ENCODE measurements at places on chromosomes 3 and 15.
A peak's percentile ranks its signal among the peaks of the same experiment; 100 is the strongest.

DNA sequence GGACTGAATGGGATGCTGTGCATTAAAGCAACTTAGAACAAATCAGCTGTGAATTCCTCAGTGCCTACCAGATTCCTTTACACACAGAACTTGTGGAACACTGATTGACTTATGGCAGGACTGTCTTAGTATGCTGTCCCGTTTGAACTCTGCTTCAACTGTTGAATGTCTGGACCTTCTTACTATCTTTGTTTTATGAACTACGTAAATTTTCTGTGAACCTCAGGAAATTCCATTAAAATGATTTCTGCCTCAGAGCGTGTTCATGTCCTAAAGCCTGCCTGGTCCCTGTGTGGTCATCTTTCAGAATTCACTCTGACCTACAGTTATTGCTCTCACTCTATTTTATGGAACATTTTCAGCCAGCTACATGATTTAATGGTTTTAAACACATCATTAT is 29.4 kb upstream of the FBN1 start:
- no peak for DNase-seq

- no peak for DNase-seq
These were observed 26.0 kb upstream of the MCTP2 start for GRCh38 chr15:94205366-94205765.

- no peak for DNase-seq
These were observed 664 bp upstream of the PIK3CA start for GRCh38 chr3:179147514-179147872.

DNA sequence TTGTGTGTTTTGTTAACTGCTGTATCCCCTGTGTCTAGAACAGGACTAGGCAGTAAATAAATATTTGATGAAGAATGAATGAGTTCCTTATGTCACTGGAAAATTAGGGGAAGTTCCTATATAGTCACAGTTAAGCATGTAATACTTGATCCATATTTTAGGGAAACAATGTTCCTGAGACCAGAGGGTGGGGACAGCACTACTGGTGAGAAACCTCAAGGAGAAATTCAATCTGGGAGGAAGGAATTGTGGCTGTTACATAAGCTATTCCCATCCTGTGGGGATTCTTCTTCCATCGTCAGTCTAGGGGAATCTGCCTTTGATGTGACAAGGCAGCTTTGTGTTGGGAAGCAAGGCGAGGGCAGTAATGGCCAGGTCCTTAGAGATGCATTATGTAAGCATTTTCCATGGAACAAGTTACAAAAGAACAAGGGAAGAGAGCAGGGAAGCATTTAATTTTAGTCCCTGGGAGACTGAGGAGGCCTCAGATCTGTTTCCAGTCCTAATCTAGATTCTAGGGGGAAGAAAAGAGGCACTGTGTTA is 219.3 kb upstream of the TTC14 start:
- DNase-seq: no peak

GRCh38 chr3:187066228-187066995 is 72.9 kb downstream of the RPL39L start:
- peak; percentile 4 for DNase-seq

GRCh38 chr3:31942446-31942845 is 38.6 kb downstream of the OSBPL10 start:
- no peak for DNase-seq

- DNase-seq: no peak
These were observed 25.2 kb downstream of the PLXNB1 start for GRCh38 chr3:48404440-48405342.

GRCh38 chr15:85490856-85491255 is 110.5 kb downstream of the AKAP13 start:
- no peak for DNase-seq

DNA sequence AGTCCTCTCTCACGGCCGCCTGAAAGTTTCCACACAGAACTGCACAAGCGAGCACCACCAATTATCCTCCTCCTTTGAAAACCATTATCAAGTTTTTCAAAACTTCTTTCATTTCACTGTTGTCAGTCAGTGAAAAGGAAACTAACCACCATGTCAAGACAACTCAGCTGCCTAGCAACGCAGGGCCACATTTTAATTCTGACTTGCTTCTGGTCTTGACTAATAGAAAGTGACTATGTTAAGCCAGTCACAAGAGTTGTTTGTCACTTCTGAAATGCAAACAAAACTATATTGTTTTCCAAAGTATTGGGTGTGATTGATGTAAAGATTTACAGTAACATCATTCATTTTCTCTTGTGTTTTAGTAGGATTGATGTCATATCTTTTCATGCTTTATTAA is 612.8 kb upstream of the AGTR1 start:
- DNase-seq: no peak

- no peak for DNase-seq
These were observed 51.8 kb upstream of the TPRG1 start for GRCh38 chr3:189119950-189120349.

GRCh38 chr3:194278186-194278845 is 72.8 kb downstream of the CPN2 start:
- no peak for DNase-seq

- no peak for DNase-seq
These were observed 1331.2 kb upstream of the GBE1 start for GRCh38 chr3:83092521-83093221.

DNA sequence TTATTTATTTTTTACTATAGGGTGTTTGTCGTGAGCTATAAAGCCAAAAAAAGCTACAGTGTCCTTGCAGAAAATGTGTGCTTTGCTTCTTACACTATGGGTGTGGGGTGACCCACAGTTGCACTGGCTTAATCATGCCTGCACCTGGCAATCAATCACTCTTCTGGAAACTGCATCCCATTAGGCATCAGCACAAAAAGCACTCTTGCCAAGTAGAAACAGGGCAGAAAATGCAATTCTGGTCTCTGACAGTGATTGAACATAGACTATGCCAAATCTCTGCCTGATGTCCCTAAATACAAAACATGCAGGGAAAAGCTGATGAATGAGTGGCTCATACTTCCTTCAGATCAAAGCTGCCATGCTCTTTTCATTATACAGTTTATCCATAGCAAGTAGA is 30.4 kb upstream of the PLAAT1 start:
- DNase-seq: no peak

DNA sequence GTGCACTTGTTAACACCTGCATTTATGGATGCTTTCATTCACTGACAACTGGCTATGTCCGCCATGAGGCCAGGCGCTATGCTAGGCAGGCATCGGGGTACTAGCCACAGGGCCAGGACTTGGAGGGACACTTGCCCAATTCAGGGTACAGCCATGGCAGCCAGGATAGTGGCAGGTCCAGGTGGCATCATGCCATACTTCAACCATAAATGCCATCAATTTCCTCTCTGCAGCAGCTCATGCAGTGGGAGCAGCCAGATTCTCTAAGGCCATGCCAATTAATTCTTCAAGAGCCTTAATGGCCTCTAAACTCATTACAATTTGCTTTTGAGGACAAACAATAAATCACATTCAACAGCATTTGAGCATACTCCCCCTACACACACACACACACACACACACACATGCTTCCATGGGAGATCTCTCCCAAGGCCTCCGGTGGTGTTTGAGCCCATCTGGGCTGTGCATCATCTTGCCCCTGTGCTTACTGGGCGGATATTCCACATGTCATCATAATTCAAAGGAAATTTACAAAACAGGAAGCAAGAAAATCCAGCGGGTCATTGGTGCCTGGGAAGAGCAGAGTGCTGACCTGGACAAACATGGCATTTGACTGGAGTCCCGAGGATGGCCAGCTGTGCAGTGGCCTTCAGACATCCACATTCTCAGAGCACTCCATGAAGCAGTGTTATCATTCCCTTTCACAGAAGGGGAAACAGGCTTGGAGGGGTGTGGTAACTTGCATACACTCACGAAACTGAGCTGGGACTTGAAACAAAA is 109.1 kb downstream of the IQSEC1 start:
- DNase-seq: no peak

- no peak for DNase-seq
These were observed 22.1 kb upstream of the CRBN start for GRCh38 chr3:3201611-3202010.

DNA sequence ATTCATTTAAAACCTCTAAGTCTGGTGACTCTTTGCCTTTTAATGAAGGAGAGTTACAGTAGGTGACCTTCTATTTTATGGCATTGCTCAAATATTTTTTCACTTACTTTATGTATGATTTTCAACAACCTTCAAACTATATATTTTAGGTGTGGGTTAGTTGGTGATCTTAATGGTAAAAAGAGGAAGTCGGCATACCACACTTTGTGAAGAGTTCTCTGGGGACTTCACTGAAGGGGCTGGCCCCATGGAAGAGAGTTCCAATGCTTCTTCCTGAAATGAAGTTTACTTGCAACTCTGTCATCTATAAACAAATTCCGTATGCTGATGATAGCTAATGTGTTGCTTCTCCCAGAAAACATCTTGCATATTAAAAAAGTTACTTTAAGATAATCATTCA is 647.0 kb upstream of the SGO1 start:
- DNase-seq: no peak

DNA sequence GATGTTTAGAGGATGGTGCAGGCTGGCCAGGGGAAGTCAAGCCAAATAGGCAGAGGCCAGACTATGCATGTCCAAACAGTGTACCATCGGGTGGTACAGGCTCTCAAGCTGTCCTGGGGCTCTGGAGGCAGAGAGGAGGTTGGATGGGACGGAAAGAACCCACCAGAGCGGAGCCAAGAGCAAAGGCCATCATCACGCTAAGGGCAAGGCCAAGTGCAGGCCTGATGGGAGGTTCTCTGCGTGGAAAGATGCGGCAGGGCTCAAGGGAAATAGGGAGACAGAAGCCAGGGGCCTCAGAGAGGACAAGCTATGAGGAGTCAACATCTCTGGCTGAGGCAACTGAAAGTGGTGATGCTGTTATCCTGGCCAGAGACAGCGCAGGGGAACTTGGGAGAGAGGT is 102.7 kb downstream of the ASB7 start:
- no peak for DNase-seq

DNA sequence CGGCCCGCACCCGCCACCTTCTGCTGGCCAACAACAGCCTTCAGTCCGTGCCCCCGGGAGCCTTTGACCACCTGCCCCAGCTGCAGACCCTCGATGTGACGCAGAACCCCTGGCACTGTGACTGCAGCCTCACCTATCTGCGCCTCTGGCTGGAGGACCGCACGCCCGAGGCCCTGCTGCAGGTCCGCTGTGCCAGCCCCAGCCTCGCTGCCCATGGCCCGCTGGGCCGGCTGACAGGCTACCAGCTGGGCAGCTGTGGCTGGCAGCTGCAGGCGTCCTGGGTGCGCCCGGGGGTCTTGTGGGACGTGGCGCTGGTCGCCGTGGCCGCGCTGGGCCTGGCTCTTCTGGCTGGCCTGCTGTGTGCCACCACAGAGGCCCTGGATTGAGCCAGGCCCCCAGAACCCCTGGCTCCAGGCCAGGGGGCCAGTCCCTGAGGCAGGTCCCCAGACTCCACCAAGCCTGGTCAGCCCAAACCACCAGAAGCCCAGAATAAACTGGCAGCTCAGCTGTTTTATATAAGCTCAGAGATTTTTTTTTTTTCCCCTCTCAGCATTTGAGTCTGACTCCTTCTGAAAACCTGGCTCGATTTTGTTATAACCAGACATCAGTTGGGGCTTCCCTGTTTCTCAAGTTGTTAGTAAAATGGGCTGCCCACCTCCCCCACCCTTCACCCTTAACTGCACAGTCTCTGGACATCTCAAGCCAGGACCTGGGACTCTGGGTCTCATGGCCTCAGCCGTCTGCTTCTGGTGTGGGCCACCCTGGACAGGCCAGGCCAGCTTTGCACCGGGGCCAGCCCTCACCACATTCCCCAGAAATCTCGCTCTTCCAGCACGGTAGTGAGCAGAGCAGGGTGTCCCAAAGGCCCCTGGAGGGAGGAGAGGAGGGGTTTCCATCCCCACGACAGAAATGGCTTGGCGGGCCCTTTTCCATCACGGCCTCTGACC is 1.6 kb downstream of the GP9 start:
- DNase-seq: no peak

- DNase-seq: no peak
These were observed 41.8 kb downstream of the CRYGS start for GRCh38 chr3:186502138-186502948.

DNA sequence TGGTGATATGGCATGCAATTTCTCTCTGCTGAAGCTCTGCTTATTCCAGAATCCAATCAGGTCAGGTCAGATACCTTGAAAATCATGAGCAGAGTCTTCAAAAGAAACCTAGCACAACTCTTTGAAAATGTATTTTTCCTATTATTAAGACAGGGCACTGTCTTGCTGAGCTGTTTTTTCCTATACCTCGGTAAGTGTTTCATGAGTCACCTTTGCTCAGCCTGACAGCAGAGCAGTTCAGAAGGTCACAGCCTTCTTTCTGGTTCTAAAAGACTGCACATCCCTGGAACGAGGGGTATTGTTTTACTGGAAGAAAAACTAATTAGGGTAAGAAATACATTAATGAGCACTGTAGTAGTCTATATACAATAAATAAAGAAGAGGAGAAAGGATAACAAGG is 422.0 kb downstream of the SOX2 start:
- DNase-seq: no peak

- no peak for DNase-seq
These were observed 327.3 kb upstream of the TLE3 start for GRCh38 chr15:70424937-70425411.

GRCh38 chr15:64634027-64634426 is 141.4 kb downstream of the RBPMS2 start:
- peak; percentile 17 for DNase-seq

GRCh38 chr15:96774216-96774615 is 443.7 kb downstream of the NR2F2 start:
- no peak for DNase-seq

DNA sequence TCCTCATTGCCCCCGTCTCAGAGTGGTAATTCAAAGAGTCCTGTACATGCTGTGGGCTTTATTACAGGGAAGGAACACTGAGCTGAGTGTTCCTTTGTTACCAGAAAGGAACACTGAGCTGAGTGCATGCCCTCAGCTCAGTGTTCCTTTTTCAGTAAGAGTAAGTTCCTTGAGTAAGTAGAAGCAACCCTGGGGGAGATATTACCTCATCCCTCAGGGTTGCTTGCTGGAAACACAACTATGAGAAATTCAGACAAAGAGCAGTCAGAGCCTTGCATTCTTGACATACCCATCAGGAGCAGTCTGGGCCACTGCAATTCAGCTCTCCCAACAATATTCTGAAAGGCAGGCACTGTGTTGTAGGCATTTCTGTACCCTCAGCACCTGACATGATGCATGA is 17.0 kb downstream of the CHRM5 start:
- no peak for DNase-seq

DNA sequence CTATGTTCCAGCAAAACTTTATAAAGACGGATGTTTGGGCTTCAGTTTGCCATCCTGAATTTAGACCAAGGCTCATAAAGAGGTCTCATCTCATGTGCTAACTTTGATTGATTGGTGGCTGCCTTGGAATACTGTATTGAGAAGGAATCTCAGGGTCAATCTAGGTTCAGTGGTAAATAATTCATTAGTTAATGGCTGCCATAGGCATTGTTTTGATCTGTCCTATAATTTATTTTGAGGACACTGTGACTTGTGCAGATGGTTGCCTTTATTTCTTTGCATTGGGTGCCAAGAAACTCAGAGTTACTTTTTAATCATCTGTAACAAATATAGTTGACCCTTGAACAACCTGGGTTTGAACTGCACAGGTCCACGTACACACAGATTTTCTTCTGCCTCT is 159.8 kb downstream of the B3GALNT1 start:
- DNase-seq: no peak

Data from T-helper 22 cell (primary cell).